Fibroblast of skin of back (primary cell): ENCODE measurements at places on chromosomes 3 and 15.

- peak; percentile 66 for DNase-seq
Measured at GRCh38 chr3:106326941-106327695, 458.3 kb upstream of the CBLB start.

- DNase-seq, result peak; percentile 78
Measured at GRCh38 chr3:51591231-51591630, 52.7 kb downstream of the RAD54L2 start.

DNA sequence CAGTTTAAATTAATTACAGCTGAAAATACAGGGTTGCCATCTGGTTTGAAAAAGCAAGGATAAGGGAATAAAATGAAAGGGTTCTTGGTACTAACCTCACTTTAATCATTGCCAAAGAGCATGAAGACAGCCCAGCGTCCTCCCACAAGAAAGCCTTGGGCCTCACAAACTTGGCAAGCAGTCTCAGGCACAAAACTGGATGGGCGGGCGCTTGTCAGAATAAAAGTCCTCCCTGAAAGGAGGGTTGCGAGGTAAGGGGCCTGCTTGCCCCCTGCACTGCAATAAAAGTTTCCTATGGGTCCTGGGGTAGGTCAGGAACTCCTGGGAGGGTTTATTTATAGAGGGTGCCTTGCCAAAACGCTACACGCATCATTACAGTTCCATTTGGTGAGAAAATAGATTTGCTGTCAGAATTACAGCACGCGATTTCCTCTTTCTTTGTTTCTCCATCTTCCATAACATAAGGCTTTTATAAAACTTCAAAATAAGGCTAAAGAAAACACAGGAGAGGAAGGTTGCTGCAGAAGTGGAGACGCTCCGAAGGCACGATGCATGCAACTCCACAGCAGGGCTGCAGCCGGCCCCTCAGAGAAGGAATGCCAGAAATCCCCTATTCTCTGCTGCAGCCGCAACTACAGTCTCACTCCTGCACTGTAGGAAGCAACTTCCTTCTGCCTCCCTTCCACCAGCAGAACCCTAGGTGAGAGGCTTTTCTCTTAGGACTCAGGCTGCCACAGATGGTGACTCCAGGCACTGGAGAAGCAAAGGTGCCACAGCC lies 61.3 kb downstream of the VGLL4 start:
- DNase-seq, result peak; percentile 82

- no peak for DNase-seq
Measured at GRCh38 chr3:185330644-185331043, 32.3 kb upstream of the MAP3K13 start.

- no peak for DNase-seq
Measured at GRCh38 chr15:31262143-31262530, 64.5 kb upstream of the KLF13 start.

DNA sequence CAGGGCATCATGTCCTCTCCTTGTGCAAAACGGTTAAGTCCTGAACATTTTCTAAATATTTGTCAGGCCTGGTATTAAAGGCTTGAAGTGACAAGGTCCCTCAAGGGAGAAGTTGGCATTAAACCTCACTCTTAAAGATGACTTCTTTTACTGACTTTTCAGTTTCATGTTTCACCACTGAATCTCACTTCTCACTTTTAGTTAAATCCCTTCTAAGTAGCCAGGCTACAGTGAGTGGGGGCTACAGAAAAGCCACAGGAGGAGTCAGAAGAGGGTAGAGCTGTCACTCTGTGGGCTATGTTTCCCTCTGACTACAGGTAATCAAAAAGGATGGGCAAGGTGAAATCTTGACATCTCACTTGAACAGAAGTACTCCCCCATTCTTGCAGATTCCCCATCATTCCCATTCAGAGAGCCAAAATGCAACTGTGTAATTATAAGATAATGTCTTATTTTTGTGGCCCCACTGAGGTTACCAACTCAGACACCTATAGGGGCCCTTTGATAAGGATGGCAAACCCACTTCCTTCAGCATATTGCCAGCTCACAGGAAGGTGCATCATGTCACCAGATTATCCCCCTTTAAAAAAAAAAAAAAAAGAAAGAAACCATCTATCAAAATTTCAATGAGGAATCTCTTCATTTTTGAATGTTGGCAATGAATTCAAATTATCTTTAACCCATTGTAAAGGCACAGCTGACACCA lies 790.1 kb upstream of the CFAP20DC start:
- no peak for DNase-seq

- DNase-seq, result no peak
Measured at GRCh38 chr3:40181182-40181581, 128.3 kb upstream of the EIF1B start.

- DNase-seq, result no peak
Measured at GRCh38 chr3:8403996-8404395, 97.6 kb upstream of the LMCD1 start.

- no peak for DNase-seq
Measured at GRCh38 chr3:15527031-15527459, 5.5 kb upstream of the COLQ start.

DNA sequence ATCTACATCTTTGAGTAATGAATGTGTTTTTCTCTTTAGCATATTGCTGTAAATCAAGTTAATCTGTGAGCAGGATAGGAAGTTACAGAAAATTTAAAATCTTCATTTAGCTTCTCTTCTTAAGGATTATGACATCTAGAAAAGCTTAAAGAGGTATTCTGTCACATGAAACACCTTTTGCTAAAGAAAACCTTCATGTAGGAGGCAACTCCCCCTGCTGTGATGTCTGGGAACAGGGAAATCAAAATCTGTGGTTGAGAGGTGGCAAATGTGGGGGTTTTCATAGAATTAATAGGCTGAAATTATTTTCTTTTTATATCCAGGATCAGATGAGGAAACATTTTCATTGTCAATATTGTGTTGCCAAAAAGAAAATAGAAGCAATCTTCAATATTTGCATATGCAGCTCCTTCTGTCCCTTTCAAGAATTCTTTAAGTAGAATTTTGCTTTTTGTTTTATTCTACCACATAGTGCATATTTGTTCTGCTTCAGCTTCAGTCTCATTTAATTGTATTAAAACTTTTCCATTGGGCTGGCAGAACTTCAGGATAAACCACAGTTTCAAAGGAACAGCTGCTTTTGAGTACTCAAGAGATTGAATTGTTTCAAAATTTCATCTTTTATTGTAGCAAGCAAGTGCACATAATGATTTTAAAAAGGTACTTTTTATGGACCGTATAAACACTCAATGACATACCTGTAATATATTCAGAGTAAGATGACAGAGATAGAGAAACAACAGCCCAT lies 128.4 kb downstream of the RAP2B start:
- no peak for DNase-seq

- no peak for DNase-seq
Measured at GRCh38 chr3:104106276-104106675, 1260.4 kb upstream of the ALCAM start.

- peak; percentile 56 for DNase-seq
Measured at GRCh38 chr3:156643729-156644389, 30.5 kb upstream of the TIPARP start.

- DNase-seq, result no peak
Measured at GRCh38 chr3:41751597-41751996, 210.3 kb downstream of the ULK4 start.

GRCh38 chr3:40281995-40282394 lies 27.5 kb upstream of the EIF1B start:
- no peak for DNase-seq

DNA sequence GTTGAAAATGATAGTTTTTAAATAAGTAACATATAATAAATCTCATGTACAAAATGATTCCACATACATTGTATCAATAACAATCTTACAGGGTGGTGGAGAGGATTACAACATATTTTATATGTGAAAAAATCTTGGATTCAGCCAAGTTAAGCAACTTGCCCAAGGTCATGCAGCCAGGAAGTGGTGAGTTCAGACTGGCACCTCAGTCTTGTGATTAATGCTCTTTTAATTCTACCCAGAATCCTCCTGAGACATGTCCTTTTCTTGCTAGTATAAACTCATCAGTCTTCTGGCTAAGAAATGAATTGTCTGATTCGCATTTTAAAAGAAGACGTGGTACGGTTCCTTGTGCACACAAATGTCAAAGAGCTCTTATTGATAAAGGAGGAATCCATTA lies 4.5 kb upstream of the MYRIP start:
- no peak for DNase-seq

- no peak for DNase-seq
Measured at GRCh38 chr15:53506370-53506769, 253.1 kb downstream of the WDR72 start.

DNA sequence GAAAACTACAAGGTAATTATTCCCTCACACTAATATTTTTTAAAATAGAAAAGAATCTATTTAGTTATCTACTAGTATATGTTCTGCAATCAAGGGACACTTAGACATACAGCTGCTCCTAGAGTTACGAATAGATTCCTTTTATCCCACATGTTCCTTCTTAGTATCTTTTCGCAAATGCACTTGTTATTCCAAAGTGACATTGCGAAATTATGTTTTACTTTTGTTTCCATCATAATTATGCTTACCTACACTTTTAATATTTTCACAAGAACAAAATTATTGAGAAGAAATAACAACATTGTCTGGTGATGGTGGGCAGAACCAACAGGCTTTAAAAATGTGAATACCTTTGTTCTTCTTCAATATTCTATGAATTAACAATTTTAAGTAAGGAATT lies 107.1 kb upstream of the MELTF start:
- no peak for DNase-seq

GRCh38 chr3:142796823-142797222 lies 73.0 kb downstream of the TRPC1 start:
- DNase-seq, result no peak

DNA sequence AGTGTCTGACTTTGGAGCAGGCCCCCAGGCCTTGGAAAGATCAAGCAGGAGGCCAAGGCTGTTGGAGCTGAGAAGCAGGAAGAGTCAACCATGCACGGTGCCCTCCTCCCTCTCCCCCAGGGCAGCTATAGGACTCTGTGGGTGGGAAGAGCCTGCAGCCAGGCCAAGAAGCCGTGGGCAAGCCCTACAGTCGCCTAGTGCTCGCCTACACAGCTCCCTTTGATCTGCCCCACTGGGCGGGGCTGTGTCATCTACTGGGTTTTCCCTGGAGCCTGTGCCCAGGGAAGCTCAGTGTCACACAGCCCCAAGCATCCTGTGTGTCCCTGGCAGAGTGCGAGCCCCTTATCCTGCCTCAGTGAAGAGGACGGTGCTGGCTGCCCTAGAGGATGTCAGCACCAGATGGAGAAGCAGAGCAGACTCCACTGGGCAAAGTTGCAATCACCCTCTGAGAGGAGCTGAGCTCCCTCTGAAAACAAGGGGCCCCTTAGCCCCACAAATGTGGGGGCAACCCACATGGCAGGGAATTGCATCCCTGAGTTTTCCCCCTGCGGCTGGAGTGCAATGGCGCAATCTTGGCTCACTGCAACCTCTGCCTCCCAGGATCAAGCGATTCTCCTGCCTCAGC lies 72.2 kb downstream of the KLF13 start:
- no peak for DNase-seq

GRCh38 chr3:51257870-51258269 lies 127.2 kb upstream of the MANF start:
- no peak for DNase-seq

- DNase-seq, result no peak
Measured at GRCh38 chr3:134332344-134332743, 41.9 kb downstream of the AMOTL2 start.

- DNase-seq, result peak; percentile 58
Measured at GRCh38 chr3:80677796-80678195, 910.0 kb upstream of the ROBO1 start.

- DNase-seq, result no peak
Measured at GRCh38 chr3:5297895-5298294, 110.4 kb downstream of the EDEM1 start.
